ENCODE measurements at places on chromosomes 2 and 18.

DNA sequence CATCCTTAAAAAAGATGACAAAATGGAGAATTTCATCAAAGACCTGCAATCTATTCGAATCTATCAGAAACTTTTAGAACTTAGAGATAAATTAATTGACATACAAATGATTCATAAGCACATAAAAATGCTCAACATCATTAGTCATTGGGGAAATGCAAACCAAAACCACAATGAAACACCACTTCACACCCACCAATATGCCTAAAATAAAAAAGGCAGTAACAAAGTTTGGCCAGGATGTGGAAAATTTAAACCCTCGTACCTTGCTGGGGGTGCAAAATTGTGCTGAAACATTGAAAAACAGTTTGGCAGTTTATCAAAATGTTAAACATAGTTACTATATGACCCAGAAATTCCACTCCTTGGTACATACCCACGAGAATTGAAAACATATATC, 11.5 kb upstream of the EIF2AK3 start:
- no peak for DNase-seq
- peaks cover 23% of the 10 kb centered on the region for H3K4me1 ChIP-seq
- no peak overlapping the region for H3K27ac ChIP-seq
- peaks cover 13% of the 10 kb centered on the region for H3K27me3 ChIP-seq

- no peaks in the 10 kb centered on the region for H3K36me3 ChIP-seq
- no peak overlapping the region for H3K4me3 ChIP-seq
- no peak overlapping the region for H3K27ac ChIP-seq
Measured at GRCh38 chr18:10127729-10128128, 213.9 kb downstream of the VAPA start.

GRCh38 chr2:217650716-217651360, 352.0 kb downstream of the TNS1 start:
- no peaks in the 10 kb centered on the region for H3K27me3 ChIP-seq
- DNase-seq, result peak; percentile 62
- no peaks in the 10 kb centered on the region for H3K36me3 ChIP-seq
- H3K27ac ChIP-seq, result no peak overlapping the region

DNA sequence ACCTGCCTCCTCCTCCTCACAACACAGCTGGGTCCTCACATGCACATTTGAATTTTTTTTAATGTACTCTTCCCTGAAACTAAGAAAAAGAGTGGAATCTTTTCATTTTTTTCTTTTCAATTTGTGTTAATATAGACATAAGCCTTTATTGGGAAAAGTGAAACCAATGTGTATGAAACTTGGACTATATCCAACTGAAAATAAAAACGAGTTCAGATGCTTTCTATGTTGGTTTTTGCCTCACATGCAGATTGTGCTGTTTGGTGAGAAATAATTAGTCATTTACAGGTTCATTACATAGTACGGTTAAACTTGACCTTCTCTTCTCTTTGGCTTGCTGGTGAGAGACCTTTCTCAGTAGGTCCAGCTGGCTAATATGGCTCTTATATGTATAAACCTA, 515.2 kb upstream of the FANCL start:
- no peaks in the 10 kb centered on the region for H3K4me1 ChIP-seq
- H3K4me3 ChIP-seq, result no peak overlapping the region
- no peak overlapping the region for H3K27ac ChIP-seq
- no peaks in the 10 kb centered on the region for H3K36me3 ChIP-seq

DNA sequence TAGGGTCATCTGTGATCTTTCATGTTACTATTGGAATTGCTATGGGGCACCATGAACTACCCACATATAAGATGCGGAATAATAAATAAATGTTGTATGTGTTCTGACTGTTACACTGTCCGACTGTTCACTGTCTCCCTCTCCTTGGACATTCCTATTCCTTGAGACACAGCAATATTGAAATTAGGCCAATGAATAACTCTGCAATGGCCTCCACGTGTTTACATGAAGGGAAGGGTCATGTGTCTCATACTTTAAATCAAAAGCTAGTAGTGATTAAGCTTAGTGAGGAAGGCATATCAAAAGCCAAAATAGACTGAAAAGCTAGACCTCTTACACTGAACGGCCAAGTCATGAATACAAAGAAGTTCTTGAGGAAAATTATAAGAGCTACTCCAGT, 751.3 kb downstream of the SOCS6 start:
- H3K27me3 ChIP-seq, result no peaks in the 10 kb centered on the region
- no peaks in the 10 kb centered on the region for H3K4me1 ChIP-seq
- DNase-seq, result no peak
- no peak overlapping the region for H3K27ac ChIP-seq
- H3K36me3 ChIP-seq, result no peaks in the 10 kb centered on the region
- no peak overlapping the region for H3K4me3 ChIP-seq

DNA sequence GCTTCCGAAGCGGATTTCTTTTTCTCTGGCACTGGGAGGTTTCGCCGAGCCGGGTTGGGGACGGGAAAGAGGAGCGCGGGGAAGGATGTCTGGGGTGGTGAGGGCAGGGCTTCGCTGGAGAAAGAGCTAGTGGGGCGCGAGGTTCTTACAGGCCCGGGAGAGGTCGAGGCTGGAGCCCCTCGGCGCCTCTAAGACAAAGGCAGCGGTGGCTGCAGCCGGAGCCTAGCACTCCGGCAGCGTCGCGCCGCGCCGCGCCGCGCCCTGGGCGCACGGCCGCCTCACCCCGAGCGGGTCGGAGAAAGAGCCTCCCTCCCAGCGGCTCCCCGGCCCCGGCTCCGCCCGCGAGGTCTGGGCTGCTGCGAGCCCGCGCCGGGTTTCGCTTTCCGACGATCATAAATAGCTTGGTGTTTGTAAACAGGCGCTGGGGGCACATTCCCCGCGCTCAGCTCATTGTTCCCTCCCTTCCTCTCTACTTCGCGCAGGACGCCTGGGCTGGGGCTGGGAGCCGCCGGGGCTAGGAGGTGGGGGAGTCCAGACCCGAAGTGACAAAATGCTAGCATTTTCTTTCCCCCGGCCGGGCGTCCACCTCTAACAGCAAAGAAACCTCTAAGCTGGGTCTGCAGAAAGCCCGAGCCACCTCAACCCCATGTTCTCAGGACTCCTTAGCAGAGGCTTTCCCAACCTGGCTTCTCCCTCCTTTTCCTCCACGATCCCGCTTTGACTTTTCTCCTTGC, 813 bp upstream of the MEIS1 start:
- peaks cover 18% of the 10 kb centered on the region for H3K4me1 ChIP-seq
- H3K4me3 ChIP-seq, result peak overlapping the region; percentile 86
- H3K27ac ChIP-seq, result peak overlapping the region; percentile 86
- no peaks in the 10 kb centered on the region for H3K36me3 ChIP-seq

All from osteoblast (primary cell).